ENCODE measurements at places on chromosomes 5 and 9.

GRCh38 chr5:127396490-127397155 is 106.0 kb downstream of the MEGF10 start:
- no peak for DNase-seq

DNA sequence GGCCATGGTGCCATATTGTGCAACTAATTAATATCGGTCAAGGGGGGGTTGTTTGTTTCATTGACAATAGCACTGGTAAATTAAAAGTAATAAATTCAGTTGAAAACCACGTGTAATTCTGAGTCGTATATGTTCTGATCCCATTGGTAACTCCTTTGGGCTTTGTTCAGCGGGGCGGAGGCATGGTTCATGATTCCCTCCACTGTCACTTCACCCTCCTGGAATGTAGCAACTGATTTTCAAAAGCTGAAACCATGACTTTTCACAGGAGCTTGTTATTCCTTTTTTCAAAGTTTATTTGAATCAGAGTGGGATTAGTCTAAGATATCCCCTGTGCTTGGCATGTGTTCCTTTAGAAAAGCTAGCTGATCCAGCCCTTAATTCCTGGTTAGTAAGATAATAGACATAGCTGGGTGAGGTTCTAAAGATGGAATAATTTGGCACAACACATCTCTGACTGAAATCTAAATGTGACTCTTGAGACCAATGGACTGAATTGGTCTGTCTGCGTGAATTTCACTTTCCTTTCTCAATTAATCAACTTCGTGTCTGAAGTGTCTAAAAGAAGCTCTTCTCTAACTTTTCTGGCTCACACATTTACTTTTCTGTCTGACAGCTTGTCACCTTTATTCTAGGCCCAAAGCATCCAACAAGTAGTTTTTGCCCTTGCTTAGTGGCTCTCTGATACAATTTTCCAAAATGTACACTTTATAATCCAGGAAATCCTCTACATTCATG is 185.7 kb upstream of the VCAN start:
- no peak for DNase-seq

GRCh38 chr9:86865952-86866351 is 81.4 kb downstream of the GAS1 start:
- no peak for DNase-seq

DNA sequence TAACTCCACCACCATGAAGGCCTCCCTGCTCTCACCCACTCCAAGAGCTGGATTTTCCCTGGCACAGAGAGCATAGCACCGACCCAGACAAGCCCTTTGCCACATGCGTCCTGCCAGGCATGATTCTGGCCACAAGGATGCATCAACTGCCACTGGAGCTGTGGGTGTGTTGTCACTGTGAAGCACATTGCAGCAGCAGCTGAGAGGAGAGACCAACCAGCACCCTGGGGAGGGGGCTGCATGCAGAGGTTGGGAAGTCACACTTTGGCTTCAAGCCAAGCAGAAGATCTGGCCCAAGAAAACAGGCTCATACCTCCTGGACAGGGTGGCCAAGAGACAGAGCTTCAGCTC is 22.6 kb upstream of the PTGES start:
- no peak for DNase-seq

DNA sequence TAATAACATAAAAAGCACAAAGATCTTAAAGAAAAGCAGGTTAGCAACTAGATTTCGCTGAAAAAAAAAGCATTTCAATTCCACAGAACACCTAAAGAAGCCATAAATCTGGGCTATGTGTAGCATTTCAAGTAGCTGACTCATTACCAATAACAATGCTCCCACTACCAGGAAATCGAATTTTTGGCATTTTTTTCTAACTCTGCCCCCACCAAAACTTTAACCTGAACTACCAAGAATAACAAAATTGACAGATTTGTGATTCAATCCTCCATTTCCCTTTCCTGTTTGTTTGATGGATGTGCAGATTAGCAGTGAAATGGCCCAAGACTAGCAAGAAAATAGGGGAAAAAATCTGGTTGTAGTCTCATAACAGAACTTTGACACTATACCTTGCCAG is 180.2 kb downstream of the RASEF start:
- no peak for DNase-seq

DNA sequence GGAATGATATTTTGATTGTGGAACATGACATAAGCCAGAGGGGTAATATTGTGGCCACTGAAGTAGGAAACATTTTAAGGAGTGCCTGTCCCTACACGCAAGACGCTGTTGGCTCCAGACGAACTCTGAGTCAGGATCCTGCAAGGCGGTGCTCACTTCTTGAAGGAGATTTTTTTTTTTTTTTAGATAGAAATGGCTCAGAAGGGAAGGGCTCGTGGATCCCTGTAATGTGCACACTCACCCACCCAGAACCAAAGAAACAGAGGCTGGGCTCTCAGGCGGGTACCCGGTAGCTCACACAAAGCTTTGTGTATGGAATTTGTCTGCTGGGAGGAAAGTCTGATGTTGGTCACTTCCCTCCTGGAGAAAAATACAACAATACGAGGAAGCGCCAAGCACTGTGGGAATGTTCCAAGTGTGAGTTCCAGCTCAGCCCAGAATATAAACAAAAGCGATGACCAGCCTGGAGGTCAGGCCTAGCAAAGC is 25.7 kb downstream of the RAPGEF1 start:
- DNase-seq, result no peak

GRCh38 chr9:8613346-8613825 is 813.8 kb upstream of the DMAC1 start:
- DNase-seq, result no peak

DNA sequence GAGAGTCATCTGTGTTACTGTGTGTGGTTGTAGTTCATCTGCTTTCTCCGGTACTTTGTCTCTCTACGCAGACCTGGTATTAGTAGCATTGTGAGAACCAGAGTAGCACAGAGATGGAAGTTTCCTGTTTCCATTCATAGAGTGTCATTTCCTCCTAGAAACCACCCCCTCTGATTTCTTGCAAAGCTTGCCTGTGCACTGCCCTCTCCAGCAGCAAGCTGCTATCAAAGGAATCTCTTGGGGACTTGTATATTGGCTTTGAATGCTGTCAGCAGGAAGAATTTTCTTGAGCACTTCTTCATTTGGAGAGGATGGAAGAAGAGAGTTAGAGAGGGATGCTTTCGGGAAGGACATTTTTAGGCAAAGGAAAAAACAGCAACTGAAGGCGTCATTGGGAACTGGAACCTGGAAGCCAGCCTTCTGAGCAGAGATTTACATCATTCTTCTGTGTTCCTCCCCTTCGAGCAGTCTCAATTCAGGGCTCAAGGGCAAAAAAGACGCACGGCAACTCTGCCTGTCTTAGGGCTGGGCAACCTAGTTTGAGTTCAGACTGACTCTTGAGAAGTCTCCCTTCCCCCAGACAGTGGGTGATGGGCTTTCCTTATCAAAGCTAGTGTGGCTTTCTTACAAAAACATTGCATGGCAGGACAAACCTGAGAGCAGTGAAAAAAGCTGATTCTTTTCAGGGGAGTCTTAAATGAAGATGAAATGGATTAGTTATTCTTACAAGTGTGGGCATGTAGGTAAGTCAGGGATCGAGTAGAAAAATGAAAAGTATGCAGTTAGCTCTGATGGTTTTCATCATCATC is 226.3 kb downstream of the AOPEP start:
- DNase-seq, result no peak

- DNase-seq, result no peak
These were observed 13.8 kb downstream of the ST8SIA4 start for GRCh38 chr5:100889165-100889743.

Measured in stimulated activated CD8-positive, alpha-beta memory T cell treated with anti-CD3 and anti-CD28 coated beads, Interleukin-7, amount 100 ng/mL, for 1 hour (primary cell).